ENCODE measurements at places on chromosomes 6 and 20. TPM values are rescaled to one million over a fixed set of nuclear protein-coding genes. Genes with fewer than 3 reads are reported as not detected.

CALHM6 gene
- 19.3 TPM for total RNA-seq

SNAP25 gene
- not detected for total RNA-seq

- H3K27ac ChIP-seq = no peak overlapping the region
- DNase-seq = no peak
- no peaks in the 10 kb centered on the region for H3K4me1 ChIP-seq
These were observed 64.1 kb downstream of the CLIC5 start for GRCh38 chr6:45951321-45952167.

DNA sequence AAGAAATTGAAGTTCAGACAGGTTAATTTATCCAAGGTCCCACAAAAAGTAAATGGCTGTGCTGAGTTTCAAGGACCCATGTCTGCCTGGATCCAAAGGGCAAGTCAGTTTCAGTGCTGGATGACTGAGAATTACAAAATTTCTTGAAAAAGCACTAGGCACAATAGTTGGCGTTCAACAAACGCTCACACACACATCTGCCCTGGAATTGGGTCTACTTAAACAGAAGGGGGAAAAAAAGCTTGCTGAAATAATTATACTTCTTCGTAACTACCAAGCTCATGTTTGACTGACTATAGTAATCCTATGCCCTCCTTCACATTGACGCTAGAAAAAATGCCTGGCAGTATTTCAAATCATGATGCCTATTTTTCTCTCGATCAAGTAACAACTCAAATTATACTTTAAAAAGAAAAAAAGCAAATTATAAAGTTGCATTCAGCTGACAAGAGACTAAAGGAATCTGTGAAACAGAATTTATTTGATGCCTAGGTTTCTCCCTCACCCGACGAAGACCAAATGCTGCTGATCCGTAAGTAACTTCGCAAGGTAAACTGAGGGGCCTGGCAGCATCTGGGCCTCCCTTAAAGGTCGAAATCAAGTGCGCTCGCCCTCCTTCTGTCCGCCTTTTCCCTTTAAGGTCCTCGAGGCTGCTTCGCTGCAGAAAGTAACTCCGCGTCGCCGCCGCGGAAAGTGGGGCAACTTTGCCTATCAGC, 650 bp upstream of the CD2AP start:
- H3K27me3 ChIP-seq = peaks cover 2% of the 10 kb centered on the region
- peak overlapping the region; percentile 95 for H3K27ac ChIP-seq
- H3K4me1 ChIP-seq = peaks cover 35% of the 10 kb centered on the region

DNA sequence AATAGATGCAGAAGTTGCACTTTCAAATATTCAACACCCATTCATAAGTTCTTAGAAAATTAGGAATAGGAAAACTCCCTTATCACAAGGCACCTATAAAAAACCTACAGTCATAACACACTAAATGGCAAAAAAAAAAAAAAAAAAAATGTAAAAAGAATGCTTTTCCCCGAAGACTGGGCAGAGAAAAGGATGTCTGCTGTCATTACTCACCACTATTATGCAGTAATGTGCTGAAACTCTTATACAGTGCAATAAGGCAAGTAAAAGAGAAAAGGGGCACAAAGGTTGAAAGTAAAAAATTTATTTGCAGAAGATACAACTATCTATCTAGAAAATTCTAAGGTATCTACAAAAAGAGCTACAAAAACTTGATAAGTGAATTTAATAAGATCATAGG, 607.8 kb upstream of the ARID1B start:
- no peak overlapping the region for H3K4me3 ChIP-seq
- DNase-seq = no peak
- H3K27me3 ChIP-seq = peaks cover 2% of the 10 kb centered on the region
- H3K36me3 ChIP-seq = no peaks in the 10 kb centered on the region
- no peak overlapping the region for H3K27ac ChIP-seq
- peaks cover 23% of the 10 kb centered on the region for H3K4me1 ChIP-seq
